ENCODE measurements at places on chromosomes 12 and 14. TPM values are rescaled to one million over a fixed set of nuclear protein-coding genes. Genes with fewer than 3 reads are reported as not detected.

TSHR gene
- not detected for total RNA-seq

CD27 gene
- 46.1 TPM for total RNA-seq

CLEC6A gene
- total RNA-seq = not detected

RNASE13 gene
- total RNA-seq = not detected

NFATC4 gene
- not detected for total RNA-seq

DNA sequence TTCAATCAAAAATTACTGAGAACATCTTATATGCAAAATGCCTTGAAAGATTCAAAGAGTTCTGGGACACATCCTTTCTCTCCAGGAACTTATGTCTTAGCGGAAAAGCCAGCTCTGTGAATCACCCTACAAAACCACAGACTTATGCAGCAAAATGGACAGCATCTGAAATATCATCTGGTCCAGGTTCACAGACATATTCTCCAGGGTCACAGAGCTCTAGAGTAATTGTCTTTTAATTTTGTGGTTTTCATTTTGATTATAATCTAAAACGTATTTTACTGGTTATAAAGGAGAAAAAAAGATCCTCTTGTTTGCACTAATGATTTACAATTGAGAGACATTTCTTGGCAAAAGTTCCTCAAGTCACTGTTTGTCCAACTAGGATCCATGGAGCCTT lies 246.2 kb downstream of the MSRB3 start:
- H3K27me3 ChIP-seq = no peaks in the 10 kb centered on the region
- no peaks in the 10 kb centered on the region for H3K4me1 ChIP-seq
- no peaks in the 10 kb centered on the region for H3K36me3 ChIP-seq

GRCh38 chr12:106115440-106115839 lies 23.3 kb downstream of the NUAK1 start:
- H3K27ac ChIP-seq = no peak overlapping the region
- no peak for DNase-seq
- no peaks in the 10 kb centered on the region for H3K36me3 ChIP-seq
- H3K27me3 ChIP-seq = peaks cover 5% of the 10 kb centered on the region
- H3K4me1 ChIP-seq = no peaks in the 10 kb centered on the region
- no peak overlapping the region for H3K4me3 ChIP-seq

DNA sequence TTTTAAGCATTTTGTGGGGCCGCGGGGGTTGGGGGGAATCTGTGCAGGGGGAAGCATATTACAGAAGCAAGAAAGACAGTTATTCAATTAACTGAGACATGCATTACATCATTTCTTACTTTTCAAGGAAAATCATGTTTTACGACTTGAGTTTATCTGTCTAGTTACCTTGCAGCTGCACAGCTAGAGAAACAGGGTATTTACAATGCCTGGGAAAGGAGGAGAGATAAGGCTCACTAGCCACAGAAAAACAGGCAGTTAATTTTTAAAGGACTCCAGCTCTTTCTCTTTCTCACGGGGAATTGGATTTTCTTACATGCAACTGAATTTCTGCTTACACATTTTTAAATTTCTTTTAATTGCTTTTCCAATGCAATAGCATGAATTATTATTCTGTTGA lies 22.2 kb downstream of the FCF1 start:
- DNase-seq = no peak
- H3K36me3 ChIP-seq = peaks cover 49% of the 10 kb centered on the region
- H3K27me3 ChIP-seq = no peaks in the 10 kb centered on the region
- H3K4me3 ChIP-seq = no peak overlapping the region
- no peaks in the 10 kb centered on the region for H3K4me1 ChIP-seq

DNA sequence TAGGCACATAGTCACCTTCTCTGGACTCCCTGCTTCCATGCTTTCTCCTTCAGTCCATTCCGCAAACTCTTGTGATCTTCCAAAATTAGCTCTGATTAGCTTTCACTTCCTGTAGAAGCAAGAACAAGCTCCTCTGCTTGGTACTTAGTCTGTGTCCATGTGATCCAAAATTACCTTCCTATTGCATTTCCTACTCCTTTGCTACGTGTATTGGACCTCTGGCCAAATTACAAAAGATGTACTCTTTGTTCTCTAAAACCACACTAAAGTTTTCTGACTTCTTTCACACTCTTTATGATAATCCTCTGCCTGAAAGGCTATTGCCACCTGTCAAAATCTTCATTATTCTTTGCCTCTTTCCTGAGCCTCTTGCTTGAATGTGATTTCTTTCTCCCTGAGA lies 786 bp upstream of the TSFM start:
- H3K4me1 ChIP-seq = peaks cover 58% of the 10 kb centered on the region
- H3K27me3 ChIP-seq = no peaks in the 10 kb centered on the region
- H3K36me3 ChIP-seq = peaks cover 16% of the 10 kb centered on the region
- DNase-seq = no peak
- peak overlapping the region; percentile 51 for H3K27ac ChIP-seq

GRCh38 chr12:52189376-52190174 lies 2.2 kb downstream of the KRT80 start:
- H3K4me3 ChIP-seq = no peak overlapping the region
- H3K27ac ChIP-seq = no peak overlapping the region
- H3K36me3 ChIP-seq = no peaks in the 10 kb centered on the region
